Upper lobe of right lung (tissue), 1 donor: ENCODE measurements at places on chromosomes 12 and 14. TPM values are rescaled to one million over a fixed set of nuclear protein-coding genes. Genes with fewer than 3 reads are reported as not detected.

The SLC7A8 gene
- total RNA-seq = 49.8 TPM

The AQP2 gene
- not detected for total RNA-seq

The MORN3 gene
- 0.67 TPM for total RNA-seq

DNA sequence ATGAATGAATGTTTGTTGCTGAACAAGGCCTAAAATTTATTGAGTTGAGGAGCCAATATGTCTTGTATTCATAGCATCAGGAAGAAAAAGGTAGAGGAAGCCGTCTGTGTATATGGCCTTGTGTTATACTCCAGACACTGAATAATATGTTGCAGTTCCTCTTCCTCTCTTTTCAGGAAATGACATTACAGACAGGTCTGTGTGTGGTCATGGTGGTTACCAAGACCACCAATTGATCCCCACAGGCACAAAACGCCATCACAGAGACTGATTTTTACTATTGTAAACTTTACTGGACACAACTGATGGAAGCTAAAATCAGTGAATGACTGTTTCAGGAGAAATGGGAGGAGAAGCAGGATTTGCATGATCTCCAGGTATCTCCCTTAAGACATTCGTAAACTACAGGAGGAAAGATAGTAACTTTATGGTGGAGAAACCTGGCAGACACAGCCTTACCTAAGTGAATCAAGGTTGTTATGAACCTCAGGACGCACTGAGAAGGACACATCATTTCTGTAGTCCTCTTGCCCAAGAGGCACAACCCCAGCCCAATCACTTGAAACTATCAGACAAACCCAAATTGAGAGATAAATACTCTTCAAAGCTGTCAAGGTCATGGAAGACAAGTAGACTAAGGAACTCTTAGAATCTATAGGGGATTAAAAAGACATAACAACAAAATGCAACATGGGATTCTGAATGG, 334.1 kb upstream of the RGS6 start:
- DNase-seq = no peak

GRCh38 chr14:89564989-89565388, 148.0 kb upstream of the FOXN3 start:
- no peak for DNase-seq
